Eye (tissue), 1 donor: ENCODE measurements at places on chromosomes 16 and 17.

DNA sequence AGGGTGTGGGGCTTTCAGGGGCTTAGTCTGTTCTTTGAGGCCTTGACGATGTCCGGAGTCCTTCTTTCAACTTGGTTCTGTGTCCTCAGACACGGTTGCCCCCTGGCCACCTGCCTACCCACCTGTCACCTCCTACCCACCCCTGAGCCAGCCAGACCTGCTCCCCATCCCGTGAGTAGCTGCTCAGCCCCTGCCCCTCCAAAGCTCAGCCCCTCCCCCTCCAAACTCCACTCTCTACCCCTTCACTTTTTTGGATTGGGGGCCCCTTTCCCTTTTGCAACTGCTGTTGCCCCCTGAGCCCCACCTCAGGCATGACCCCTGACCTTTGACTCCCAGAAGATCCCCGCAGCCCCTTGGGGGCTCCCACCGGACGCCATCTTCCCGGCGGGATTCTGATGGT is 1.2 kb downstream of the LAT start:
- DNase-seq = no peak

DNA sequence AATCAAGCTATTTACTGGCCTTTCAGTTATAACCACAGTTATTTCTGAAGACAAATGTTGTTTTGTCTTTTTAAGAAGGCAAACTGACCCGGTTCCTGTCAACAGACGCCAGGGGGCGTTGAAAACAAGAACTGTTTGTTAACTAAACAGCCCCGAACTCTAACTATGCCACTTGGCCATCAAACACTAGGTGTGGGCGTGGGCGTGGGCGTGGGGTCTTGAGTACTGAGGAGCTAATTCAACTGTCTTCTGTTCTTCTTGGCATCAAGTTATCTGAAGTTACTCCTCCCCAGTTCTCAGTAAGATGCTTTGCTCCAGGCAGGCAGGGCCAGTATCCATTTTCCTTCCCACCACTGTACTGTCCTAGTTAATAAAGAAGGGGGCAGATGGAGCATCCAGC is 63.3 kb upstream of the MTMR4 start:
- no peak for DNase-seq

DNA sequence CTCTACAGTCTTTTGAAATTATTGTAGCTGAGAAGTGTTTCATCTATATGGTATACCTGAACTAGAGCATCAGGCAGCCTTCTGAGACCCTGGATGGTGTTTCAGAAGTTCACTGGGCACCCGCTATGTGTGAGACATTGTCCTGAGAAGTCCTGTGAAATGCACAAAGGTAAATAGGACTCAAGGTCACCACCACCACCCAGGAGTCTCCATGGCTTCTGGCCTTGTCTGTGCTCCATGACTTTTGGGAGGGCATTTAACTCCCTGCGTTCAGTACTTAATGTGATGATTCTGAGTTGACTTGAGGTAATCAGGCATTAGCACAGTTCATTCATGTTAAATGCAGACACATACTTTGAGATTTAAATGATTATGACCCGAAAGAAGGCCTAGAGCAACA is 1.1 kb downstream of the MLYCD start:
- DNase-seq = no peak

GRCh38 chr16:64381979-64382378 is 739.9 kb downstream of the CDH11 start:
- DNase-seq = no peak

DNA sequence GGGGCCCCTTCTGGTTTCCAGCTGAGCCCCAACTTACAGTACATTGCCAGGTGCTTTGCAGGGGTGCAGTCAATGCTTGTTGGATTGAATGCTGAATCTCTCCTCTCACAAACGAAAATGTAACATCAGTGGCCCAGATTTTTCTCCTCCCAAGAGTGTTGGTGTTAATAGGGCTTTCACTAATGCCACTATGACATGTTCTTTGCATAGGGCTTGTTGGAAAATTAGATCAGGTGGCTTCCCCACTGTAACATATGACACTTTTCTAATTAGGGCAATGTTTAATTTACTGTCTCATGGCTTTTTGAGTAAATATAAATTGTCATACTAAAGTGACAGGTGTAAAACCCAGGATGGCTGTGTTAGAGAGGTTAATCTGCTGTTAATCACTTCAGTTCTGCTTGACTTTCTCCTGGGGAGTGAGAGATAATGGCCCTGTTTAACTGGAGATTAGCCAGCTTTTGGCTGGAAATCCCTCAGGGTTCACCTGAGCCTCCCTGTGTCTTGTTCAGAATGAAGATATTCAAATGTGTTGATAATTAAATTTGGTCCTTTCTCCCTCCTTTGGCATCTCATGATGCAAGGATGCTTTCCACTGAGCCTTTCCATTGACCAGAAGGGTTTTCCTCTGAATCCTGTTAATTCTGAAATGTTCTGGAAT is 502.3 kb downstream of the RBFOX1 start:
- peak; percentile 33 for DNase-seq

- DNase-seq = no peak
Measured at GRCh38 chr16:8753416-8754054, 43.9 kb downstream of the TMEM186 start.

DNA sequence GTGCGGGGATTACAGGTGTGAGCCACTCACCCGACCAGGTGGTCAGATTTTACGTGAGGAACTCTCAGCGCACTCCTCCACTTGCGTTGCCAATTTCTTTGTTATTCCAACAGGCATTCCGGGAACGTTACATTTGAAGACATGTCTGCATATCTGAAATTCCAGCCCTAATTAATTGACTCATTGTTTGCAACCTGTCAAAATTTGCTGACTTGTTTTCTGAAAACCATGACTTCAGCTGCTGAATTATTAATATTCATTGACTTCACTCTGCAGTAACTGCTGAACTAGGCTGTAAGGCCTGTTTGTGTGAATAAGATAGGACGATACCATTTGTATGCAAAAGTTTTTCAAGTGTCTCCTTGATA is 16.6 kb downstream of the G6PC1 start:
- DNase-seq = peak; percentile 27

- DNase-seq = no peak
Measured at GRCh38 chr17:8856869-8857575, 10.5 kb downstream of the PIK3R6 start.

- no peak for DNase-seq
Measured at GRCh38 chr17:16074423-16074822, 74.8 kb downstream of the TTC19 start.

DNA sequence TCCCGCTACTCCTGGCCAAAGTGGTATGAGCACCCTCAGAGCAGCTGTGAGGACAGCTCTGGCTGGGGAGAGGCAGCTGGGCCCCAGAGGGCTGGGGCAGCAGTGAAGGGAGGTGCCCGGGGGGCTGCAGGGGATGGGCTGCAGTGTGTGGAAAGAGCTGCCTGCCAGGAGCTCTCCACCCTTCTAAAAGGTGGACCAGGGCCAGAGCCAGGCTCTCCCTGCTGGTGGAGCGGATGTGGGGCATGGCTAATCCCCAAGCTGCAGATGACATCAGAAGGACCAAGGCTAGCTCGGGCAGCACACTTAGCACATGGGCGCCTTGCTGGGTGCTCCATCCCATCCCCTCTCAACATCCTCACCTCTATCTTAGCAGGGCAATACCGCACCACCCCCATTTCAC is 103.1 kb downstream of the SDK2 start:
- no peak for DNase-seq

GRCh38 chr16:67449336-67449735 is 18.4 kb downstream of the HSD11B2 start:
- DNase-seq = no peak

DNA sequence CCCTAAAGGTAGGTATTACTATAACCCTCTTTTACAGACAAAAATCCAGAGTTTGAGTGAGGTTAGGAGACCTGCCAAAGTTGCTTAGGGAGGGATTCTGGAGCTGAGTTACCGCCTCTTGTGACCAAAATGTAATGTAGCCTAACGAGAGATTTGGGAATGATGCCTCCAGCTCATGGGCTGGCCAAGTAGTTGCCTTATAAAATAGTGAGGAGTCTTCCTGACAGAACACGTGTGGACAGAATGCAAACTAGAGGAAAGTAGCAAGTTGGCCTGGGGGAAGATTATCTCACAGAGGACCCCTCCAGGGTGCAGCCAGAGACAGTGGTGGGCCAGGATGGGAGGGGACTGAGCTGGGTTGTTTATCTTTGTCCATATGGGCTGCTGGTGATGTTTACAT is 543.7 kb upstream of the CDH11 start:
- DNase-seq = no peak

- peak; percentile 91 for DNase-seq
Measured at GRCh38 chr16:85554889-85555718, 58.0 kb upstream of the GSE1 start.

DNA sequence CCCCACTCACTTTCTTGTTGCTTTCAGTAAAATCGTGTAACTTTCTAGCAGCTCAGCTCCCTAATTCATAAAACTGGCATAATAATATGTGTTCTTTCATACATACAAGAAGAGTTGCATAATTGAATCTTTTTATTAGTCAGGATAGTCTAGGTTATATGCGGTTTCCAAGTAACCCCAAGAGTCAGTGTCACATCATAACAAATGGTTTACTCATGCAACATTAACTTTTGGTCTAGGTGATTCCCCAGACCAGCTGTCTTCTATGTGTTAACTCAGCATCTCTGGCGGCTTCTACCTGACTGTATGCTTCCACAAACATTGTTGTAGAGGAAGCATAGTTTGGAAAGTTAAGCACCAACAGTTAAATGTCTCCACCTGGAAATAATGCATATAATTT is 1000.4 kb downstream of the CDH11 start:
- DNase-seq = peak; percentile 6

GRCh38 chr17:37182786-37183465 is 192.9 kb upstream of the C17orf78 start:
- no peak for DNase-seq
